ENCODE measurements at places on chromosomes 6 and 20. TPM values are rescaled to one million over a fixed set of nuclear protein-coding genes. Genes with fewer than 3 reads are reported as not detected.

Gene CYP24A1
- not detected for total RNA-seq

DNA sequence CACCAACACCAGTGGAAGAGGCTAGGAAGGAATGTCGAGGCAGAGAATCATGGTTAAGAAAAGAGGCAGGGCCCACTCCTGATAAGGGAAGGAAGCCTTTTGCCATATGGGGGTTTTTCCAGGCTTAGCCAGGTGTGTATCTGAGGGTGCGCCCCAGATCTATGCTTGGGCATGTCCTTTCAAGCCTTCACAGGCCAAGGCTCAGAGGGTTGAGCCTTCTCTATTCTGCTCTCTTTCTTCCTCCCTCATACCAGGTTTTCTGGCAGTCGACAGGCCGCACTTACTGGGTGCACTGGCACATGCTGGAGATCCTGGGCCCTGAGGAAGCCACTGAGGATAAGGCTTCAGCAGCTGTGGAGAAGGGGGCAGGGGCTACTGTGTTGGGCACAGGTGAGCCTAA, 4.7 kb downstream of the CUL9 start:
- no peak for DNase-seq

GRCh38 chr6:90656325-90656724, 69.5 kb upstream of the MAP3K7 start:
- no peak for DNase-seq

GRCh38 chr6:122871079-122871478, 82.0 kb downstream of the SMPDL3A start:
- no peak for DNase-seq

Gene COL20A1
- not detected for total RNA-seq

Gene UBD
- total RNA-seq = 0.31 TPM

DNA sequence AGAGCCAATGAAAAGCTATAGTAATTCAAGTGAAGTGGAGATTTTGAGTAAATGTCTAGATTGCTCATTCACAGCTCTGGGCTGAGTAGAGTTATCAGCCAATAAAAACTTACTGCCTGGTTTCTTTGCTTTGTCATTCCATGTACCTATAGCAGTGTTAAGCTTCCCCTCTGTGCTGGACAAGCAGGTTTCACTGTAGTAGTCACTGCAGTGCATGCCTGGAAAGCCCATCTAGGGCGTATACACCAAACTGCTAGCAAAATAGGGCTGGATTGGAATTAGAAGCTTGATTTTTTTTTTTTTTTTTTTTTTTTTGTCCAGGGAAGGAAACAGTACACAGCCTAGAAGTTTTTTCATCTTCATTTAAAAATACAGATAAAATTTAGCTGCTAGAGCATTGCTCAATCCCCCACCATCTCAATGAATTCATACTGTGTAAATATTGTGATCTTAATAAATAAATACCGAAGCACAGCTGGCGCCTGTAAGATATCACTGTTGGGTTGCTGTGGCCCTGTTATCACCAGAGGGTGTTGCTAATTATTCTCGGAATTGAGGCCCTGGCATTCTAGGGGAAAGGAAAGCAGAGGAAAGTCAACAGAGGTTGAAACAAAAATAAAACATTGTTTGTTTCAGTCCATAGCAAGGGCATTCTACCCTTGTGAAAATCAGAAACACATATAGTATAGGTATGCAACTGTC, 968.5 kb upstream of the GJE1 start:
- no peak for DNase-seq

DNA sequence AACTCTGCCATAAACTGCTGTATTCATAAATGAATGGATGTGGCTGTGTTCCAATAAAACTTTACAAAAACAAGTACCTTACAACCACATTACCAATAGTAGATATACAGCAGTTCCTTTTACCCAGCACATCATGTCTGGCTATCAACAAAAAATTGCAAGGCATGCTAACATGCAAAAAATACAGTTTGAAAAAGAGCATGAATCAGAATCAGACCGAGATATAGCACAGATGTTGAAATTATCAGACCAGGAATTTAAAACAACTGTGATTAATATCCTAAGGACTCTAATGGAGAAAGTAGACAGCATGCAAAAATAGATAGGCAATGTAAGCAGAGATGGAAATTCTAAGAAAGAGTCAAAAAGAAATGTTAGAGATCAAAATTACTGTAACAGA, 8.4 kb upstream of the NUS1 start:
- DNase-seq = no peak
